ENCODE measurements at places on chromosomes 4 and X.

- no peak for DNase-seq
Measured at GRCh38 chrX:31331015-31331414, 259.2 kb upstream of the FTHL17 start.

DNA sequence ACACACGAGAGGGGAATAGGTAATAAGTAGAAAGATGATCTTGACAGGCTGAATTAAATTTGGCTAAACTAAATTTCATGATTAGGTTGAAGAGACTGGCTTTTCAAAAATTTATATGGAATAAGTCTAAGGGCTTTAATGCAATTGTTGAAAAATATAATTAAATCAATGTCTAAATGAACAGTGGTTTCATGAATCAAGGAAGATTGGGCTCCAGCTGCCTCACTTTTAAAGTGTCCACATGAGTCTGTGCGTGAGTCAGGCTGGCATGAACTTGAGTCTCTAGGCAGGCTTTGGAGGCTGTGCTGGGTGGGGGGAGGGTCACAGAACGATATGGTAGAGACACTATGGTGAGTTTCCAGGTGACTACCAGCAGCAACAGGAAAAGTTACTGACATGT, 111.9 kb downstream of the SORBS2 start:
- DNase-seq: no peak

DNA sequence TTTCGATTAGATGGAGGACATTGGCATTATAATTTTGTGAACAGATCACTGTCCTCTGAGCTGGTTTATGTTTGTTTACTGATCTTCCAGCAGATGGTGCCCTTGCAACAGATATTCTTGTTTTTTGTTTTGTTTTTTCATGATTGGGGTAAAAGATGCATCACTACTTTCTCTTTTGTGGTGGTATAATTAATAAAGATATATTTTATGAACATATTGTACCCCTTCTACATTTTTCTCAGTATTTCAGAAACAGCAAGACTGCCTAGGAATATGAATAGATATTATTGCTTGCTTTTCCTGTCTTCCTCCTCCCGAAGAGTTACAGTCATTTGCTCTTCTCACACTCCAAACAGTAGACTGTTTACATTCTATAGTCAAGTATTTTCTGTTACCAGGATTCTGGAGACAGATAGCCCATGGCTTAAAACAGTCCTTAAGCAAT, 905.2 kb downstream of the TRAM1L1 start:
- DNase-seq: no peak

DNA sequence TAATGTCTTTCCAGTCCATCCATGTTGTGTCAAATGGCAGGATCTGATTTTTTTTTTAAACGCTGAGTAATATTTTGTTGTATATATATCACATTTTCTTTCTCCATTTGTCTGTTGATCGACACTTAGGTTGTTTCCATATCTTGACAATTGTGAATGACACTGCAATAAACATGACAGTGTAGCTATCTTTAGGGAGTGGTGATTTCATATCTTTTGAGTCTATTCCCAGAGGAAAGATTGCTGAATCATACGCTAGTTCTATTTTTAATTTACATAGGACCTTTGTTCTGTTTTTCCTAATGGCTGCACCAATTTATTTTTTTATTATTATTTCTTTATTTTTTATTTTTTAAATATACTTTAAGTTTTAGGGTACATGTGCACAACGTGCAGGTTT, 470.7 kb downstream of the CCSER1 start:
- DNase-seq: no peak

- DNase-seq: no peak
Measured at GRCh38 chr4:99879458-99879857, 14.8 kb downstream of the LAMTOR3 start.

DNA sequence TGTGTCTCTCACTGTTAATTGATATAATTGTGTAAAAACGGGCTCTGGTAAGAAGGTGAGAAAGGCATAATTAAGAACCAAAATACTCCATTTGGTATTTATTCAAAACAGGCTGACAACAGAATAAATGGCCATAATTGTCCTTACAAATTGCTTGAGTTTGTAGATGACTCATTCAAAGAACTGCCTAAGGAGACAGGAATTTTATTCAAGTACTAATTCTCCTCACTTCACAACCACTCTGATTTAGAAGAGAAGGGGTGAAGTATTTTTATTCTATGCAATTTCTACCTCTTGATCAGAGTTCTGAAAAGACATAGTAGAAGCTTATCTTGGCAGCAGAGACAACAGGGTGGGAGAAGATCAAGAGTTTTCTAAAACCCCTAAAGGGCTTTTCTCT, 43.1 kb downstream of the ATP11C start:
- DNase-seq: no peak

DNA sequence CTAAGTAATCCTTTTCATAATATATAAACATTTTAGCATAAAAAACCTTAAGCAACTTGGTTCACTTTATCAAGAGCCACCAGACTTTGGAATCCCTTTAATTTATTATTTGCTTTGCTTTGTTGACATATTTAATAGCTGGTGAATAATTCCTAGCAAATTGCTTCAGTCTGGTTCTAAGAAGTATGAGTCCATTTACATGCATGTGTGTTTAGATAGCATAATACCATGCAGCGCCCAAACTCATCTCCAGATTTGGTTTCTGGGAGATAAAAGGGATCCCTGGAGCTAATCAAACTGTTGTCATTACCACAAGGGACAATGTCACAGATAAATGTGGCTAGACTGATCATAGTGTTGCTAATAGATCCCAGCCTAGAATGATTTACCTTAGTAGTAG, 111.8 kb downstream of the TMEM144 start:
- DNase-seq: no peak

DNA sequence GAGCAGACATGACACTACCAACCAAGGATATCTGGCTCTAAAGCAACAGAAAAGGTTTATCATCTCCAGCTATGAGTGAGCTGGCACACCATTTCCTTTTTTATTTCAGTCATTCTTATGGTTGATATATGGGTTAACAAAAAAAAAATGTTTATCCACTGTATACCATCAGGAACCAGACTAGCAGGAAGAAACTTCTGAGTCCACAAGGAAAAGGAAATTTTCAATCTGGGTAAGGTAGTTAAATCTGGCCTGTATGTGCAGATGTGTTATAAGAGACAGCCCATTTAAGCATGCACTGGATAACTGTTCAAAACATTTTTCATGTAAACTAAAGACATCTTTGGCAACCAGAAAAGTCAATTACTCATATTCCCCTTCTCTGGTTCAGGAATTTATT, 35.0 kb downstream of the AMMECR1 start:
- no peak for DNase-seq

DNA sequence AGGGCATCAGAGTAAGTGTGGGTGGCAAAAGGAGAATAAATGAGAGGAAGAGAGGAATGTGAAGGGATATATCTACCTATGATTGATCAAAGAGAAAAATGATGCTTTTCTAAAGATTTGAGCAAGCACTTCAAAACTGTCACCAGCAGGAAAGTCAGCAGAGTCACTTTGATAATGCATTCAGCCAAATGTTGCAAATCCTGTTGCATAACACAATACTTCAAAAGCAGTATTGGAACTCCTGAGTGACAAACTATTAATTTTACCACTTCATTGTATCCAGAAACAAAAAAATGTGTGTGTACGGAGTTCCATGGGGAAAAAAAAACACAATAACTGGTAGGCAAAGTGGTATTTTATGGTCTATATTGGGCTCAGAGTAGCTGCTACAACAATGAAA, 160.3 kb downstream of the EMCN start:
- no peak for DNase-seq

- no peak for DNase-seq
Measured at GRCh38 chr4:38036548-38036947, 76.3 kb downstream of the PTTG2 start.

- DNase-seq: peak; percentile 37
Measured at GRCh38 chr4:16259241-16259888, 33.1 kb upstream of the TAPT1 start.

- DNase-seq: no peak
Measured at GRCh38 chr4:7434766-7435150, at the start of gene PSAPL1. PSAPL1 (minus strand) TSS chr4:7434930; CDS start chr4:7434879, 51 bp downstream.

DNA sequence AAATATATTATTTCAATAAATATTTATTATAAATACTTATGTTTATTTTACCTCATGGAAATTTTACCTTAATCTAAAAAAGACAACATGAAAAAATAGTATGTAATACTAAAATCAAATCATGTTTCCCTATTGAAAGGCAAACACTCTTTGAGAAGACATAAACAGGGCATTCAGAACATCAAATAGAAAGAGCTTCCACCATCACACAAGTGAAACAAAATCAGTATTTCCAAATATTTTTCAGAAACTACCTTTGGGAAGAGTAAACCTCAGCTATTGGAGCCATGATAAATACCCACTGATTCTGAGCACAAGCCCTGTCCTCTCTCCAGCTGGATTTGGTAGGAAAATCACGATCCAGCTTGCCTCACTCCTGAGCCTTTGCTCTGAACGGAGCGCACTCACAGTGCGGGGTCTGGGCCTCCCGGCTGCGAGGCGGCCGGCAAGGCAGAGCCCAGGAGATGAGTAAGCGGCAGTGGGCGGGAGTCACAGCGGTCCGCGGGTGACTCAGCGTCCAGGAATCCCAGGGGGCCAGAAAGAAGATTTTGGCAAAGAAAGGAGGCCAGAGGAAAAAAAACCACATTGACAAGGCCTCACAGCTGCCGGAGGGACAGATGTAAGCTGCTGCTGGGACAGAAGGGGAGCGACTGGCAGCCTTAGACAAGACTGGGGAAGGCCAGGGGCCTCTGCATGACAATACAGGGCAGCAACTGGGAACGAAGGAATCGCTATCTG, 14.7 kb upstream of the ANXA5 start:
- no peak for DNase-seq

DNA sequence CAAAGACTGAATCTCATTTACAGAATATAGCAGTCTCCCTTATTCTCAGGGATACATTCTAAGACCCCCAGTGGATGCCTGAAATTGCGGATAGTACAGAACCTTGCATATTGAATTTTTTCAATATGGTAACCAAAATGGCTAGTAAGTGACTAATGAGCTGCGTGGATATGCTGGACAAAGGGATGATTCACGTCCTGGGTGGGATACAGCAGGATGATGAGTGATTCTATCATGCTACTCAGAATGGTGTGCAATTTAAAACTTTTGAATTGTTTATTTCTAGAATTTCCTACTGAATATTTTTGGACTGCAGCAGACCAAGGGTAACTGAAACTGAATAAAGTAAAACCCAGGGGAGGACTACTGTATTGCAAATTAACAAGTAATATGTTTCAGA, 66.7 kb downstream of the STAG2 start:
- DNase-seq: no peak

- no peak for DNase-seq
Measured at GRCh38 chrX:115399306-115399705, 109.8 kb downstream of the LUZP4 start.

DNA sequence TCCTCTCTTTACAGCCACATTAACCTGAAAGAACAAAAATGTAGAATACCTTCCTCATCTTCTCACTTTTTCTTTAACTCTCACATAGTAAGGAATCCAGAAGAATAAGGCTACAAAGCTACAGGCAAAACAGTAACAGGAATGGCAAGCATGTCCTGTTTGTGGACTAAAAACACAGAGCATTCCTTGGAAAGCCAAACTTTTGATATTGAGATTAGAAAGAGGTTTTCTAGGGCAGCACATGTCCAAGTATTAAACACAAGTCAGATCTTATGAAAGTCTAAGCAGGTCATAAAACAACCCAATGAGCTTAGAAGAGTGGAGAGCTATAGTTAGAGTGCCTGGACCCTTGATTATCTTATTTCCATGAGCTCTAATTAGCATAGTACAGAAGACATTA, 58.2 kb upstream of the FAM9C start:
- DNase-seq: no peak

DNA sequence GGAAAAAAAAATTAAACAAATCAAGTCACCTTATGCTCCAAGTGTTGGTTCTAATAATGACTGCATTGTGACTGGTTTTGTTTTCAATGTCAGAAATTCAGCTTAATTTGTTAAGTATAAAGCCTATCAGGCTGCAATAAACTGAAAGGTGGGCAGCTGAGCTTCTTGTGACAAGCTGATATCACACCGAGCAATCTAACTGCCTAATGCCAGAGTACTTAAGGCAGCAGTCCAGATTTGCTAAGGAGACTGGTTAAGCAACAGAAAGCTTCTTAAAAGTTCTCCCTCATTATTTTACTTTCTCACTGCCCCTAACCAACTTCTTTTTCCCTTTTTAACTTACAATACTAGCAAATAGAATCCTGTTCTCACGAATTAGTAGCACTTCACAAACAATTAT, 201.0 kb downstream of the MAB21L2 start:
- no peak for DNase-seq

DNA sequence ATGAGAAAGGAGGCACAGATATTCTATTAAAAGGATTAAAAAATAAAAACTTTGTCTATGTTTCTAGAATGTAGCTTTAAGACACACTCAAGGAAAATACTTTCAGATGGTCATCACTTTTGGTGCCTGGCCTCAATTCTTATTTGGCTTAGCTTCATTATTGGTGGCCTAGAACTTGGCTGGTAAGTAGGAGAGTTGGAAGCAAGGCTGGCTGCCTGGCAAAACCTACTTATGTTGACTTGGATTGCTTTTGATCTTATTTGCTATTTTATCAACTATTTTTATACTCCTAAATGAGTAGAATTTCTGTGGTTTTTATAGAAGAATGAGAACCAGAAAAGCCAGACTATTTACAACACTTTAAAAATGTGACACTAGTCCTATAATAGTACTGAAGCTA, 35.3 kb upstream of the JADE3 start:
- no peak for DNase-seq

GRCh38 chrX:132435222-132435621, 53.6 kb downstream of the MBNL3 start:
- DNase-seq: no peak

DNA sequence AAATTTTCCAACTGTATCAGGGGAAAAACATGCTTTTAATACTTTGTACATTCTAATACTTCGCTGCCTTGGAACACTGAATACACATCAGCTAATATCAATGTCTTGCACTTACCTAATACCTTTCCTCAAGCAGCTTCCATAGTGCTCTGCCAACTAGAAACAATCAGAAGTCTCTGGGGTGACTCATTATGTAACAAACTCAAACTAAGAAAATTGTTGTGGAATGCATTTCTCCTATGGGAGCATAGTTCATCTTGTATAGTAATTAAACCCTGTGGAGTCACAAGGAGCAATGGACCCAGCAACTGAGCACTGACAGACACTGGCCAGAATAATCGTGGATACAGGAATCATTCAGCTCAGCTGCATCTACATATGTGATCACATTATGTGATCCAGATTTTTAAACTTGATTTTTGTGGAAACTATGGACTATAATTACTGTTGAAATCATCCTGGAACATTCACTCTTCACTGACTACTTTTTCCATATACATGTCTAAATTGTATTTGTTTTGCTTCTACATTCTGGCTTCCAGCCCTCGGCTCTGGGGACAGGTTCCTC, 496.9 kb downstream of the TMA16 start:
- DNase-seq: no peak
